ENCODE measurements at places on chromosomes 3 and 15.

DNA sequence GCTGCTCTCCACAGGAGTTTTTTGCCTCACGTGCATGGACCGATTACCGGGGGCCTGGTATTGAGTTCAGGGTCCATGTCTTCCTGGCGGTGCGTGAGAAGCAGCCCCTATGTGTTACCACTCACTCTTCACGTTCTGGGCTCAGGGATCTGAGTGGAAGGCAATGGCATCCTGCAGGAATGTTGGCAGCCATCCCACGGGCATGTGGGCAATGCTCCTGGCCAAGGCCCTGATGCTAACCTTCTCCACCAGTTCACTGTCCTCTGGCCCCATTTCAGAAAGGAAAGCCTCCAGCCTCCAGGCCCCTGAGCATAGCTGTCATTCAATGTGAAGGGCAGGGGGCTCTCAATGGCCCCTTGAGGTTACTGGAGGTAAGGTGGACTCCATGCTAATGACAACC lies 43.0 kb upstream of the KY start:
- DNase-seq: no peak

GRCh38 chr3:37526511-37526910 lies 335.2 kb upstream of the CTDSPL start:
- DNase-seq: no peak

- DNase-seq: no peak
Measured at GRCh38 chr3:72763751-72764440, 84.3 kb downstream of the SHQ1 start.

- DNase-seq: no peak
Measured at GRCh38 chr15:48010316-48010715, 110.5 kb upstream of the SLC24A5 start.

DNA sequence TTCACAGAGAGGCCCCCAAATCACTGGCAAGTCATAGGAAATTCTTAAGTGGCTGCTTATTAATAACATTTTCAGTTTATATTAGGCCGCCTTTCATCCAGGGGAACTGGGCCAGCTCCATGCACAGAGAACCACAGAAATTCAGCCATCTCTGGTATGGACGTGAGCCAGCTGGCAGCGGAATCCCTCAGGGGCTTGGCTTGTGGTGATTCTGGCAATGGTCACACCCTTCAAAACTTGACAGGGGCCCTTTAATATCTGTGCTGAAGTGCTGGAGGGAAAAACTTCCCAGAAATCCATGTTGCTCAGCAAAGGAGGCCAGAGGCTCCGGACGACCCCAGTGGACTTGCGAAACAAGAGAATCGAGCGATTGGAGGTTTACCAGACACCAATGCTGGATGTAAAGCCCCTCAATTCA lies 11.3 kb downstream of the PRICKLE2 start:
- DNase-seq: no peak

DNA sequence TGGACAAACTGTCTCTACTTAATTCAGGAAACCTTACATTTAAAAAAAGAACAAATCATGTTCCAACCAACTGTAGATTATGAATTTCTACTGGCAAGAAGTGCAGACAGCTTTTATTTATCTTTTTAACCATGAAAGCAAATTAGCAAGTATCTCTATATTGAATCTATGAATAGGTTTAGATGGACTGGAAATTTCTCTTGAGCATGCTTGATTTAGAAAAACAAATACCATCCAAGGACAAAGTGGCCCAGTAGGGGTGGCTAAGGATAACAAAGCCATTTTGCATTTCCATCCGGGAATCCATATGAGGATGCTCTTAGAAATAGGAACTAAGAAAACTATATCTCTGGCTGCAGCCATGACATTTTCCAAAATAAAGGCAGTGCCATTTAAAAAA lies 150.6 kb downstream of the KCNMB2 start:
- DNase-seq: no peak

All from dorsolateral prefrontal cortex (tissue), 122 donors.